Activated CD4-positive, alpha-beta T cell treated with anti-CD3 and anti-CD28 coated beads, Interleukin-2, amount 50 U/mL, for 24 hours (primary cell): ENCODE measurements at places on chromosomes 4 and X.

DNA sequence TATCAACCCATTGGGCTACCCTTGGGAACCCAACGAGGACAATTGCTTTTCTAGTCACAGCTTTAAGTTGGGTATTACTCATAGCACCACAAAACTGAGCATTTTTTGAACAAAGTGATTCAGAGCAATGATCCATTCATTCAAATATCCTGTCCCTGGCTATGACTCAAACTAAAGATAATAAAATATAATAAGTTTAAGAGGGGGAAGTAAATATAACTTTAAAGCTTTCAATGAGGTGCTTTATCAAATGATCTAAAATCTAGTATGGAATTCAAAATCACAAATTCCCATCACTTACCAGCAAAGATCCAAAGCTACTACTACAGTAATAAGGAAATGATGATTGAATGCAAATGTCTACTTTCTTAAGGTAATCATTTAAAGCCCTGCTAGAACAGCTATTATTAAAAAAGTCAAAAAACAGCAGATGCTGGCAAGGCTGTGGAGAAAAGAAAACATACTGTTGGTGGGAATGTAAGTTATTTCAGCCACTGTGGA, 39.8 kb upstream of the S100G start:
- DNase-seq, result no peak

DNA sequence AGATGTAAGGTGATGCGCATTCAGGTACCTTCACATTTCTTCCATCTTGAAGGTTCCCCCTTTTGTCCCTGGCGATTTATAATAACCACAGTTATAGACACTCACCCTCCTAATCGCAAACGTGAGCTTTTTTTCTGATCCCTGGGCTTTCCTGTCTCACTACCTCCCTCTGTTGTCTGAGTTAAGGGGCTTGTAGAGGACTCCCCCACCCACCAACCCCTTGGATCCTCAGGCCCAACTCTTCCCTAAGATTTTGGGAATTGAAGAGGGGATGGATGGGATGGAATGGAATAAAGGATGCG, 1.4 kb downstream of the CNKSR2 start:
- no peak for DNase-seq

- DNase-seq, result no peak
Measured at GRCh38 chrX:154603438-154604430, 15.3 kb downstream of the CTAG1B start.

- DNase-seq, result no peak
Measured at GRCh38 chrX:74234818-74235217, 69.2 kb upstream of the ZCCHC13 start.

GRCh38 chr4:133143775-133144430, 5.2 kb upstream of the PCDH10 start:
- no peak for DNase-seq

- DNase-seq, result no peak
Measured at GRCh38 chrX:86121916-86122315, 26.3 kb upstream of the DACH2 start.
